LHCN-M2 (cell line): ENCODE measurements at places on chromosomes 12 and 14. TPM values are rescaled to one million over a fixed set of nuclear protein-coding genes. Genes with fewer than 3 reads are reported as not detected.

CLEC4D gene
- not detected in 2 replicates for total RNA-seq

DNA sequence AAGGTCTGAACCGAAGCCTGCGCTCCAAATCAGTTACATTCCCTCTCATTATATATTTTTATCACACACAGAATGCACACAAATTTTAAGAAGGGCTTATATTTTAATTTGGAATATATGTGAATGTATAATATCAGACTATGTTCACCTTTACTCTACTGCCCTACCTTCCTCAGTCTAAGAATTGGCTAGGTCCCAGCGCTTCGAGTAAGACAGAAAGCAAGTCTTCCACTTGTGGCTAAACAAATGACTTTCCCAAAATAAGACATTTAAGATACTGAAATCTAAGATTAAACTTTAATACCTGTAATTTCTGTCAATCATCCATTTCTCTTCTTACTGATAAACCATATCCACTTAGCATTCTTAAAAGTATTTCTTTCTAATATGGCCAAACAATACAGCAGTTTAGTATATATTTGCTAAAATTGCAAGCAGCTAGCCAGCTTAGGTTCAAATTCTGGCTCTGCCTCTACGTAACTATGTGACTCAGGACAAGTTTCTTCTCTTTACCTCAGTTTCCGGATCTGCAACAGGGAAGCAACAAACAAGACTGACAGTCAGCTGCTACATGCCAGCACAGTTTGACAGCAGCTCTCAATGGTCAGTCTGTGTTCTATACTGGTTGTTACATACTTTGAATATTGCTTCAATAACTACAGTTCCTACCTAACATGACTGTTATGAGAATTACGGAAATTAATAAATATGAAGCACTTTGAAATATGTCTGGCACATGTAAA lies 2.0 kb downstream of the INTS13 start:
- DNase-seq = no peak

DNA sequence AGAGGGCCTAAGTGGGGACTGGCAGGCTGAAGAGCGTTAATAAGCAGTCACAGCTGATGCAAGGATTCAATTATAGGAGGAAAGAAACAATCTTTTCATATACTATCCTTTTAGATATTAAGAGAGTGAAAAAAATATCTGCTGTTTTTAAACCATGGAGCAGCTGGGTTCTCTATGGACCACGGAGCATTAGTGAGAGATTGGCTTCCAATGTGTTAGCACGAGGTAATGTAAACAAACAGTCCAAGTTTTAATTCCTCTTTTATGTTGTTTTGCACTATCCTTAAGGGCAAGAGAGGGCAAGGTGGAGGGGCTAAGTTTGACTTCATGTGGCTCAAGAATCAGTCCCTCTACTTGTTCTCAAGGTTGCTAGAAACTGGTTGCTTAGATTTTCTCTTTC lies 30.9 kb downstream of the CDKN1B start:
- DNase-seq = no peak

- no peak for DNase-seq
Observed at GRCh38 chr12:127145929-127146789, 1120.8 kb upstream of the TMEM132C start.

GNB3 gene
- total RNA-seq = 2.6 and 2.8 TPM in 2 replicates

SYNDIG1L gene
- total RNA-seq = not detected in 2 replicates

DNA sequence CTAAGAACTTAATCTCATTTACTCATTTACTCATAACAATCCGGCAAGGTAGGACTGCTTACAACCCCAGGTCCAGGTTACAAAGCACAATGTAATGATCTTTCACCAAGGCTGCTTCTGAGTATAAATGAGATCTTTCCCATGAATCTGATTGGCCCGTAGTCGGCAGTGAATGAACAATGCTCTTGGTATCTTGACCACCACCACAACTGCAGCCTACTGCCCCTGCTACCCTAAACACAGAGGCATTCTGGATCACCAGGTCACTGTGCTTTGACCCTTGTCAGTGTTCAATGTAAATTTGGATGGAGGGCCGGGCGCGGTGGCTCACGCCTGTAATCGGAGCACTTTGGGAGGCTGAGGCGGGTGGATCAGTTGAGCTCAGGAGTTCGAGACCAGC lies 15.9 kb downstream of the FAM181A start:
- DNase-seq = peak; percentile 30

DNA sequence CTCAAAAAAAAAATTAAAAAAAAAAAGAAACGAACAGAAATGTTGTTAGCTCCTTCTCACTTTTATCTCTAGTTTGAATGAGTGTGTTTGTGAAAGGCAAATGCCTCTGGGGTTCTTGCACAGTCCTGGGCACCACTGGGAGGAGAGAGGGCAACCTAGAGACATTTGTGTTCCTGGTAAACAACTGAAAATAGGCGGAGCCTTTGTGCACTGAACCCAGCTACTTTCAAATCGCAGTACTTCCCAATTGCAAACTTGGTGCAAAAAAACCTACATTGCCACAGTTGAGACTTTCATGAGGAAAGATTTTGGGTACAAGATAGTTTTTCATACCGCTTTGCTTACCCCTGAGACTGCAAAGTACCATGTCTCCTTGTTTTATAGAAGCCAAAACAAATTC lies 430.0 kb downstream of the ZFP36L1 start:
- no peak for DNase-seq

DNA sequence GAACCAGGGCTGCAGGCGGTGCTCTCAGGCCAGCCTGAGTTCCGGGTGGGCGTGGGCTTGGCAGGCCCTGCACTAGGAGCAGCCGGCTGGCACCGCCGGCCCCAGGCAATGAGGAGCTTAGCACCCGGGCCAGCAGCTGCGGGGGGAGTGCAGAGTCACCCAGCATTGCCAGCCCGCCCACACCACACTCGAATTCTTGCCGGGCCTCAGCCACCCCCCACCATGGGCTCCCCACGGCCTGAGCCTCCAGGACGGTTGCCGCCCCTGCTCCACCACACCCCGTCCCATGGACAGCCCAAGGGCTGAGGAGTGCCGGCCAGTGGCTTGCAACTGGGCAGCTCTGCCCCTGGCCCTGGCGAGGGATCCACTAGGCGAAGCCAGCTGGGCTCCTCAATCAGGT lies 453.4 kb downstream of the TMTC2 start:
- DNase-seq = no peak

GRCh38 chr12:59383079-59383822 lies 212.6 kb upstream of the SLC16A7 start:
- peak; percentile 37 for DNase-seq

- no peak for DNase-seq
Observed at GRCh38 chr12:6921539-6921938, 6.2 kb upstream of the ATN1 start.

DNA sequence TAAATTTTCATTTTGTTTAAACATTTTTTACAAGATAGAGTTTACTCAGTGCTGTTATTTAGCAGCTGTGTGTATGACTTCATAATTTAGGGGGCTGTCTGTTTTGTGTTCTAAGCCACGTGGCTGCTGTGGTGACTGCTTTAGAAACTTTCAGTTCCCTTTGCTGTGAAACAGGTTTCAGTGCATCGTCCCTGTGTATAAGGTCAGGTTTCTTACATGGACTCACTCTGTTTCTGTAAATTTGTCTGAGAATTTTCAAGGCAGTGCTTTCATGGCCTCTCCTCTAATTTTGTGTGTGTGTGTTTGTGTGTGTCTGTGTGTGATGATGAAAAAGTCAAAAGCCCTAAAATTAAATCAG lies 32.4 kb downstream of the BICD1 start:
- DNase-seq = peak; percentile 51

GRCh38 chr14:57714487-57714931 lies 151.4 kb downstream of the SLC35F4 start:
- DNase-seq = no peak

COCH gene
- total RNA-seq = 0.40 and 1.5 TPM in 2 replicates

C1QL4 gene
- 0.19 and 0.46 TPM in 2 replicates for total RNA-seq

RTN1 gene
- total RNA-seq = 0.63 and 1.1 TPM in 2 replicates

DNA sequence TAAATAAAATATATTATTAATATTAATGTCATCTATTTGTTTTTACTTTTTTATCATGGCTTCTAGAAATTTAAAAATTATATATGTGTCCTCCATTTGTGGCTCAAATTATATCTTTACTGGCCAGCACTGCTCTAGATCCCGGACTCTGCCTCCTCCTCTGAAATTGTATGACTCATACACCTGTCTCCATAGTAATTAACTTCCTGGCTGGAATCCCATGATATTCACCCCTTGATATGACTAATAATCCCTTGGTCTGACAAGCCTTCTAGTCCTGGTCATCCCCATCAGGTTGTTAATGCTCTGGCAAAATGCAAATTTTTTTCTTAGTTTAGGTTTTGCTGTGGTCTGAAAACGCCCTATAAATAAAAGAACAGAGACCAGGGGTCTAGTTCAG lies 116.2 kb downstream of the BMP4 start:
- DNase-seq = peak; percentile 31

DNA sequence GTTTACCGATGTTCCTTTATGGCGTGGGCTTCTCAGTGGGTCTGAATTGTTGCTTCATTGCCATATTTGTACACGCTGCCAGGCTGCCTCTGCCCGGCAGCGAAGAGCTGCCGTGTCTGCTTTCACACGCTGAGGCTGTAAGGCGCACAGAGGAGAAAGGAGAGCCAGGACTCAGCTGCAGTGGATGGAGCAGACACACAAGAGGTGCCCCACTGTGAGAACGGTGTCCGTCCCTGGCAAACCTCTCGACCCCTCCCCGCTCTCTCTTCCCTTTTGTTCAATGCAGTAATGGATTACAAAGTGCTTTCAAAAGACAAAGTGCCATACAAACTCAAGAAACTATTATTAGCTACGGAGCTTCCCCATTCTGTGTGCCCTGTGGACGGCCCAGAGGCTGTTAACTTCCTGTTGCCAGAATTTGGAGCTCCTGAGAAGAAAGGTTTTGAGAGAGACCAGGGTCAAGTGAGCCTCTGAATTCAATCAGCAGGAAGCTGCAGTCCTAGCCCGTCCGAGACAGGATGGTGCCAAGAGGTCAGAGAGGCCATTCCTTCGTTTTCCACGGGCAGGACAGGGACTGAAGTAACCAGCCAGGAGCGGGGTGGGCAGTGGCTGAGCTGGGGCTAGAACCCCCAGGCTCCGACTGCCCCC lies 15.8 kb downstream of the CCND2 start:
- no peak for DNase-seq

MDGA2 gene
- total RNA-seq = not detected in 2 replicates

BORCS5 gene
- total RNA-seq = 3.3 and 6.5 TPM in 2 replicates

GRCh38 chr14:36478782-36479181 lies 41.2 kb downstream of the NKX2-1 start:
- peak; percentile 36 for DNase-seq

GRCh38 chr12:58877243-58877743 lies 43.0 kb downstream of the LRIG3 start:
- DNase-seq = peak; percentile 99

GPR84 gene
- total RNA-seq = not detected in 2 replicates
